NCI-H1694 (cell line): ENCODE measurements at places on chromosomes 3 and 15.

- no peak for DNase-seq
These were observed 127.9 kb downstream of the C3orf70 start for GRCh38 chr3:185024966-185025365.

DNA sequence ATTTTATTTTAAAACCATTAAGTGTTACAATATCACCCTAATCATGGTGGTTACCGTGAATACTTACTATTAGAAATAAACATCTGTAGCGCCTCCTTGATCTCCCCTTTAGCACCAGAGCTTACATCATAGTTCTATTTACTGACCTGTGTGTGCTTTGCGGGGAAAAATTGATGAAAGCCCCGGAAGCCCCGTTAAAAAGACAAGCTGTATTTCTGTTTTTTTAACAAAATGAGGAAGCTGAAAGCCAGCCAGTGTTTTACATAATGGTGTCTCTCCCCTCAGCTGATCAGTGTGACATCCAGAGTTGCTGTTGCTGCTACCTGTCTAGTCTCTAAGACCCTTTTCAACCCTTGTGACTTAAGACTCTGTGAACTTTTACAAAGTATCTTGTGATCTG, 100.8 kb downstream of the OPA1 start:
- no peak for DNase-seq

DNA sequence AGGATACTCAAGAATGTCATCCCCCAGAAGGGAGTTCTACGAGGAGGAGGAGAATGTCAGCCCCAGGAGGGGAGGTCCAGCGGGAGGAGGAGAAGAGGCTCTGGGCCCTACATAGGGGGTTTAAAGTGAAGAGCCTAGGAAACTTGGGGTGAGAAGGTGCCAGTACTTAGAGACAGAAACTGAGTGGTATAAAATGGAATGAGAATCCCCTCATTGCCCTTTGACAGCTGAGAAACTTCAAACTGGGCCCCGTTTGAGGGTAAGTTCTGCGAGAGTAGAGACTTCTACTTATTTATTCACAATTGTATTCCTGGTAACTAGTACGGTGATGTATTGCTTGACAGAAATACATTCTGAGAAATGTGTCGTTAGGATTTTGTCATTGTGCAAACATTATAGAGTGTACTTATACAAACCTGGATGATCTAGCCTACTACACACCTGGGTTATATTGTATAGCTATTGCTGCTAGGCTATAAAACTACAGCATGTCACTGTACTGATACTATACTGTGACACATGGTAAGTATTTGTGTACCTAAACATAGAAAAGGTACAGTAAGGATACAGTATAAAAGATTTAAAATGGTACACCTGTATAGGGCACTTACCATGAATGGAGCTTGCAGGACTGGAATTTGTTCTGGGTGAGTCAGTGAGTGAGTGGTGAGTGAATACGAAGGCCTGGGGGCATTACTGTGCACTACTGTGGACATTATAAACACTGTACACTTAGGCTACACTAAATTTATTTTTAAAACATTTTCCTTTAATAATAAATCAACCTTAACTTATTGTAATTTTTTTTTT, 62.0 kb downstream of the TSC22D2 start:
- DNase-seq: no peak

GRCh38 chr3:171129827-171130226, 103.3 kb upstream of the SLC2A2 start:
- no peak for DNase-seq

- DNase-seq: no peak
These were observed 58.8 kb downstream of the TRAK1 start for GRCh38 chr3:42149975-42150374.

GRCh38 chr3:129965937-129966336, 8.6 kb upstream of the TRH start:
- DNase-seq: no peak

DNA sequence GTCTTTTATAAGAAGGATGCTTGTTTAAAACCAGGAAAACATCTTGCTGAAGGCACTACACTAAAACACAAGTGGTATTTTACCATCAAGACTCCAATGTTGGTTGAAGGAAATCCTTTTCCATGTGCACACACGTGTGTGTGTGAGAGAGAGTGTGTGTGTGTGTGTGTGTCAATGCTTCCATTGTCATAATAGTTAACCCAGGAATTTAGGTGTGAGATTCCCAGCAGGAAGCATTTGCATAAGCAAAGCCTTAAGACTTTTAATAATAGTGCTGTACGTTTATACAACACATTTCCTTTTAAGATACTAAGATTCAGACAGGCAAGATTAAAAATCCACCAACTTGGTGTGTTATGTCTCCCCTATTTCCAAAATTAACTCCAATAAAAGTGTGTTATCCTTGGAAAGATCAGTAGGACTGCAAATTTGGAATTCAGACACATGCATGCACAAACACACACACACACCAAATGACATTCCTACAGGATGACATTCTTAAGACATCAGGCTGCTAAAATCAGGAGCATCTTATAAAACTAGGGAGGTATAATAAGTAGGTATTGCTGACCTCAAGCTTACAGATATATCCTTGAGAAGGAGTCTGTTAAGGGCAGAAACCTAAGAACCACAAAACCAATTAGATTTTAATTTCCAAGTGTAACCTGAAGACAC, 18.3 kb downstream of the LMCD1 start:
- DNase-seq: no peak

- no peak for DNase-seq
These were observed 5.9 kb downstream of the FLNB start for GRCh38 chr3:58013973-58014649.

DNA sequence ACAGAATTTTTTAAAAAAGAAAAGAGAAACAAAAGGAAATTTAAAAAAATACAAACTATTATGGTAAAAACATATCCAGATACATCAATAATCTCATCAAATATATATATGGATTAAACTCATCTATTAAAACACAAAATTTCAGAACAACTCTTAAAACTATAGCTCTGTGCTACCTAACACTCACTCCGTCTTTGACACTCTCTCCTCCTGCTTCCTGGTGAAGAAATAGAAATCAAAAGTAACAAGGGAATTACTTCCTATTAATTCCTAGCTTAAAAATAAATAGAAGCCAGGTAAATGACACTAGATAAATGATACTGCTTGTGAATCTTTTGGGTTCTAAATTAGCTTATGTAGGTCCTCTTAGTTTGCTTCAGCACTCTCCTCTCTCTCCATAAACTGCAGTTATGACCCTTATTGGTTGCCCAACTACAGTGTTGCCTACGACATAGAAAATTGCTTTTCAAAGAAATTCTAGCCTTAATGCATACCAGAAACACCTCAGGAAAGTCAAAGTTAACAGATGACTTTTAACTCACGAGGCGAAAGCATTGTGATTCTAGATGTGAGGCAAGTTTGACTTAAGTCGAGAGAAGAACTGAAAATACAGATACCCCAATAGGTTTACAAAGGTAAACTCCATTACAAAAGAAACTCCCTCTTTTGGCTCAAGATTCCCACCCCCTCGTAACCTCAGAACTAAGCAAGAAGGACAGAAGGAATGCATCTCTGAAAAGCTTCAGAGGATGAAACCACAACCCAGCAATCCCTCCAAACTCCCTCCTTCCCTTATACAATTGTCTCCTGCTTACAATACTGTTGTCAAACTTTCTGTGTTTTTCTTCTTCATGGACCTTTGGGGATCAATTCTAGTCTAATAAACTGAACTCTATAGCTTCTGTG, 394.7 kb downstream of the FGF12 start:
- DNase-seq: no peak

DNA sequence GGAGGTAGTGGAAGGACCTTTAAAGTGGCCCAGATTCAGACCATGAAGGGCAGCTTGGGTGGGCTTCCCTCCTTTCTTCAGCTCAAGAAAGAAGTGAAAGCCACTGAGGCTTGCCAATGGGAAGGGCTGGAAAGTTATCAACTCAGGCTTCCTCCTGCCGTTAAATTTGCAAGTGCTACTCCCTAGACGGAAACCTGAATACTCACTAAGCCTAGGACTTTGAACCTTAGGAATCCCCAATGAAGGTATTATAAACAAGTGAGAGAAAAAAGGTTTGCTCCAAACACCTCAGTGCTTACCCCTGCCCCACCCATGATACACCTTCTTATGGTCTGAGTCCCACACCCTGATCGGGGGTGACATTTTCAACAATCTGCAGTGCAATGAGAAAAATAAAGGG, 396.4 kb downstream of the SHQ1 start:
- no peak for DNase-seq

- DNase-seq: no peak
These were observed 179.6 kb downstream of the FEZF2 start for GRCh38 chr3:62193586-62194345.

- no peak for DNase-seq
These were observed 116.5 kb downstream of the LPP start for GRCh38 chr3:188270423-188270972.

DNA sequence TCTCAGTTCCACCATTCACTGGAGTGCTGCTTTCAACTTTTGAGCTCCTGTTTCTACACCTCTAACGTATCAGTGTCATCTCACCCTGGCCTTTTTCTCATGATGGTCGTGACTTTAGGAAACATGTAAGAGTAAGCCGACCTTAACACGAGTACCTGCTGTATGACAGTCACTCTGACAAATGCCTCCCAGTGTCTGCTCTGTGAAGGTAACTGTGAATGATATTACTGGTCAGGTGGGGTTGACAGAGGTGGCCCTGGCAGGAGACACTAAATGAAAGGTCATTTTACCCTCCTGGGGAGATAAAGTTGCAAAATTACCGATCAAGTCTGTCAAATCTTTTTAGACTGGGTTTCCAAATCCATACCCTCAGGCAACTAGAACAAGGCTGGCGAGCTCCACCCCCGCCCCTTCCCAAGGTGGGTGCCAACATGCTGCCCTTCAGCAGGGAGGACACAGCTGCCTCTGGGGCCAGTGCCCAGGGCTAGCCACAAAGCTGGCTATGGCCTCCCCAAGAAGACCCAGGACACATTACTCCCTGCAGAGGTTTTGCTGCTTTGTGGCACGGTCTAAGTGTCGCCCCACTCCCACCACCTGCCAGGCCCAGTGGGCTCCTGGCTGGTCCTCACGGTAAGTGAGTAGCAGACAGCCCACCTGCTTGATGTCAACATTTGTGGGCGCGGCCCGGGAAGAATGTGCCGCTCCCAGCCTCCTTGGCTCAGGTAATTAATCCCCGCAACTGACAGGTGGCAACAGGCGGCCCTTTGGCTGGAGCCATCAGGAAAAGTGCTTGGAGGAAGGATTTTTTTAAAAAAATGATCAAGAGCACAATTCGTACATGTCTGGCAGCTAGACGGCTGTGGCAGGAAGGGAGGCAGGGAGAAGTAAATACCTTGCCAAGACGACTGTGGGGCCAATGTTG, 211.8 kb downstream of the TP63 start:
- DNase-seq: no peak

DNA sequence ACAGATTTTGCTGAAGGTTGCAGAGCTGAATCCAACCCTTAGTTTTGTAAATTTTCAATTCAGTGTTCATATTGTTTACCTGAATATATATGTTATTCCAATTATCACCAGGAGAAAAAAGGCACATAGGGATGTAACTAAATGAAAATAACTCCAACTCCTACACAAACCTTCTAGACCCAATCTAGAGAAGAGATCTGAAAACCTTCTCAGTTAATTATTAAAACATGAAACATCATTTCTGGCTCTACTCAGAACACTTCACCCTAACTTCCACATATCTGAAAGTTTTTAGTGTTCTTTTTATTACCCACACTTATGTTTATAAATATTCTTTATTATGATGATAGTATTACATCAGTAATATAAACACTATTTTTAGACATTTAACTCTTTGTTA, 76.6 kb downstream of the LRRFIP2 start:
- no peak for DNase-seq

GRCh38 chr15:87985451-87985850, 271.1 kb downstream of the NTRK3 start:
- DNase-seq: no peak

DNA sequence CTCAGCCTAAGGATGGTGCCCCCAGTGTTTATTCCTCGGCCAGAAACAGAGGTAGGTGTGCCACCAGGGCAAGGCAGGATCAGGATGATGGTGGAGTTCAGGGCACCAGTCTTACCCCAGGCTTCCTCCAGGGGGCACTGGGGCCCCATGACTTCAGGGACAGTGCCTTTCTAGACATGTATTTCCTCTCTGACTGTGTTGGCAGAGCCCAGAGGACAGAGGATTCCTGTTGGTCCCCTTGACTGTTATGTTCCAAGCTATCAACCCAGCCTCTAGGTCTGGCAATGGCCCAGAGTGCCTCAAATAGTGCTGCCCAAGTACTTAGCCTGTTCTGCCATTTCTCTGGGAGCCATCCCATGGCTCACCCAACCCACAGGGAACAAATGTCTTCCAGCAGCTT, 2.8 kb downstream of the HEMK1 start:
- DNase-seq: peak; percentile 31

DNA sequence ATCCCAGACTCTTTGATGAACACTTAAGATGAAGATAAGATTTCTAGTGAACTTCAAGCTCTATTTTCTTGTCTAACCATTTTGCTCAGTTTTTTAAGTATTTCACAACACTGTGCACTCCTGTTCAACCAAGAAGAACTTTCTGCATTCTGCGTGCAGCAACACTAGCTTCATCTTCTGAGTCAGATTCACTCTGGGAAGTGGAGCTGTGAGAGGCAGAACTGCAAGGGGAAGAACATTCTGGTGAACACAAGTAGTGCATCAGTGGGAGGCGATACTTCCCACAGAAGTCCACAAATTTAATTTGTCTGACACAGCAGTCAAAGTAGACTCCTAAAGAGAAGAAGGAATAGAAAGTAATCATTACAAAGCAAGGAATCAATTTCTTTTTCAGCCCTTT, 18.1 kb downstream of the LRRC58 start:
- DNase-seq: no peak

DNA sequence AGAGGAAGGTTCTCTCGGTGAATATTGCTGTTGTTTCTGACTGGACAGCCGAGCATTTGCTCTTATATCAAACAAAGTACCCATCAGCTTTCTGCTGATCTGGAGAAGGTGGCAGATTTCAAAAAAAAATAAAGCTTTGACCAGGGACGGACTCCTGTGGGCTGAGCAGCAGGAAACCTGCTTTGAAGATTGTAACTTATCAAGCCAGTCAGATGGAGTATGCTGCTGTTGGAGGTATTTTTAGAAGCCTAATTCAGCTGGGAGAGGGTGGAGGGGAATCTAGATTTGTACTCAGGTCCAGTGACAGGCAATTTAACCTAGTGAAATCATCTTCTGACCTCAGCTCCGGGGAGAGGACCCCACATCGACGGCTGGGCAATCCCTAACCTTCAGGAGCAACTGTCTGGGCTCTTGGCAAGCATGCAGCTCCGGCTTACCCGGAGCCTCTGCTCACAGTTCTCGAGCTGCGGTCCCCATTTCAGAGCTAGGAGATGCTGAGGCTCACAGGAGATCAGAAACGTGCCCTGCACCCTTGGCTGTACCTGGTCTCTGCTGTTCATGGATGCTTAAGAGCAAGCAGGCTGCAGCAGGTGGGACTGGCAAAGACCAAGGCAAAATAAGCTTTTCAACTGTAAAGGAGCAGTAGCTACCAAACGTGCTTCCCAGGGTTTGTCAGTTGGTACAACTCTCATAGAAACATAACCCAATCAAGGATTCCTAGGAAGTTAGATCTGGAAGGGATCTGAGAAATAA, 89.3 kb upstream of the ST8SIA2 start:
- no peak for DNase-seq

DNA sequence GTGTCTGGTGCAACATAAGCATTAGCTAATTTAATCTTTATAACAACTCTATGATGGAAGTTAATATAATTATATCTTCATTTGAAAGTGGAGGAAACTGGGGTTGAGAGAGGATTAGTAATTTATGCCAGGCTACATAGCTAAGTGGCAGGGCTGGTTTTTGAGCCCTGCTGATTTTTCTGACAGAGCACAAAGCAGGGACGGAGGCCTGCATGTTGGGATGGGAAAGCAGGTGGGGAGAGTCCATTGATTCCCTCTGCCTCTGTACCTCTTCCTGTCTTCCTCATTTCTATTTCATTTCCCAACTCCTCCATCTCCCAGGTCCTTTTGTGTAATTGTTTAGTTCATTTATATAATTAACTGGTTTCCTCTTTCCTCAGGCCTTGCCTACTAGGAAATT, 251.6 kb upstream of the ZPLD1 start:
- no peak for DNase-seq
